ENCODE measurements at places on chromosomes 3 and 15.

DNA sequence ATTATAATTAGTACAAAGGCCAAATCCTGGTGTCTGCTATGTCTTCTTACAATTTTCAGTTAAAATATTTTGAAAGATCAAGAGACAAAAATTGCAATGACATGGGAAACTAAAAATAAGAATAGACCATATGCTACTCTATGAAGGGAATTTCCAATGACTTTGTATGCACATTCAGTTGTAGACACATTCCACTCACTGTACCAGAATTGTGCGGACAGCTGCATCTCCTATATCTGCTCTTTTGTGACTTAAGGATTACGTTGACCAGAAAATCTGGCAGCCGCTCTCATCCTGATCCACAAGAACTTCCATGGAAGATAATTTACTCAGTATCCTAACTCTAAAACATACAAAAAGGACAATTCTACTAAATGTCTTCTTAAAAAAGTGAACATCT, 493.9 kb upstream of the KCNMB2 start:
- no peak for DNase-seq

DNA sequence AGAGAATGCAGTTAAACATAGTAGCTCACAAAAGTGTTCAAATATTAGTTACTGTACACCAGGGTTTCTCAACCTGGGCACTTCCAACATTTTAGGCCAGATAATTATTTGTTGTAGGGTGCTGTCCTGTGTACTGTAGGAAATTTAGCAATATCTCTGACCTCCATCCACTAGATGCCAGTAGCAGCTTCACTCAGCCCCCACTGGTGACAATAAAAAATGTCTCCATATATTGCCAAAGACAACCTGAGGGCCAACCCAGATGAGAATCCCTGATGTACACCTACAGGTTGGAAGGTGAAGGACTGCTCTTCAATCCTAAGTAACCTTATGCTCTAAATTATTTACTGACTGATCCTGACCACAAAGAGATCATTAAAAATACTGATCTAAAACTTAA, 32.5 kb downstream of the DCUN1D1 start:
- DNase-seq, result no peak

- DNase-seq, result no peak
Observed at GRCh38 chr3:147919496-147919895, 510.3 kb downstream of the ZIC1 start.

GRCh38 chr3:189202583-189202982, 30.8 kb downstream of the TPRG1 start:
- DNase-seq, result no peak

DNA sequence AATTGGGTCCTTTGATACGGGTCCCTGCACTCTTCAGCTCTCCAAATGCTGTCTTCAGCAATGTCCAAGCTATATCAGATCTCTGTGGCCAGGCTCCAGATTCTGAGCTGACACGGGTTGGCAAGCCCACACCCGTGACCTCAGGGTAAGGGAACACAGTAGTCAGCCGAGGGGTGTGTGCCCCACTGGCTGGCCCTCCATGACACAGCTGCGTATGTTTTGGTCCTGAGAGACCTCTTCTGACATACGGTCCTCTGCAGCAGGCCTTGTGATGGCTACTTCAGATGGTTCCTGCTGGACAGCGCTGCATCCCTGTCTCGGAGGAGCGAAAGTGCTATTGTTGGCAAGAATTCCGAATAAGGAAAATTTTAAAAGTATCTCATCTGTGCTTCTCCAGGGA, 85.2 kb upstream of the ADAMTS17 start:
- no peak for DNase-seq

DNA sequence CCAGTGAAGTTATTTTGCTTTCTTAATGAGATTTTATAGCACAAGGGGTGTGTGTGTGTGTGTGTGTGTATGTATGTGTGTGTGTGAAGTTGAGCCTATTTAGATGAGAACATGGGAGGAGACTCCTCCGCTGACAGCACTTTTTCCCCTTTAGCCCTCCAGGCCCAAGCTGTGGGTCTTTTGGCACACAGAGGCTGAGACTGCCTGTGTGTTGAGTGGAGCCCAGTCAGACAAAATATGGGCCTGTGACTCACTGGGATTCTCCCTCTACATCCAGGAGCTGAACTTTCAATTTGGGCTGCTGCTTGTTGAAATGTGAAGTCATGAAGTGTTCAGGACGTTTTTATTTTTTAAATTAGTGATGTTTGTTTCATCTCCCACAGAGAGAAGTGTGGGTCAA, 108.0 kb downstream of the MFSD1 start:
- DNase-seq, result no peak

DNA sequence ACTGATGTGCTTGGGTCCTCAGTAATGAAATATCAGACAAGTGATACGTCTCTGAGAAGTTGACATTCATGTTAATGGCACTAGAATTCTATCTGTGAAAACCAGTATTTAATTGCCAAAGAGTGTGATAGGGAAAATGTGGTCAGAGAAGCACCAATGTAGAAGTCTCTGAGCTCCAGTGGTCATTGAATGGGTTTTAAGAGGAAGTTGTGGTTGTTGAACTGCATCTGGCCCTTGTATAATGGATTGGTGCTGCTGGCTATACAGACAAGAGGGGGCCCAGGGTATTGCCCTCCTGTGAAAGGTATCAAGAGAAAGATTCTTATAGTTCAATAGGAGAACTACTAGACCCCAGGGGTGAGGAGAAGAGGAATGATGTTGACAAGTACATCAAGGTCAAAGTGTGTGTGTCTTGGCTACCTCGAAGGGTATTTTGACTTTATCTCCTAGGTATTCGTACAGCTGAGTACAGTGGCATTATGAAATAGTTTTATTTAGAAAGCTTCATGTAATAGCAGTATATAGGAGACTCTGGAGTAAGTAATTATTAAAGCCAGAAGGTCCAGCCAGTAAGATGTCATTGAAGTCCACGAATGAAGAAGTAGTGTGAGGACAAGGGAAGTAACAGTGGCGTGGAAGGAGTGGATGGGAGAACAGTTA, 47.1 kb downstream of the CHD2 start:
- DNase-seq, result no peak

- no peak for DNase-seq
Observed at GRCh38 chr3:139979991-139980390, 45.0 kb downstream of the CLSTN2 start.

DNA sequence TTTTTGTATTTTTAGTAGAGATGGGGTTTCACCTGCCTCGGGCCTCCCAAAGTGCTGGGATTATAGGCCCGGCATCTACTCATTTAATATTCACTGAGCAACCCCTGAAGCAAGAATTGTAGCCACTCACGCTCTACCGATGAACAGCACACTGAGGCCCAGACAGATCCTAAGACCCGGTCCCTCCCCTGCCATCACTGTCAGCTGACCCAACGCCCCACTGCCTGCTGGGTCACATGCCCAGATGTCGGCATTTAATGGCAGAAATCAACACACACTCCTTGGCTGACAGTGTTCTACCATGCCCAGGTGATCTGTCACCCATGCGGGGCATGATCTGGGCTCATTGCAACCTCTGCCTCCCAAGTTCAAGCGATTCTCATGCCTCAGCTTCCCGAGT, 3.2 kb upstream of the TMEM89 start:
- DNase-seq, result no peak

GRCh38 chr3:136595913-136596697, 156.1 kb downstream of the STAG1 start:
- DNase-seq, result no peak

DNA sequence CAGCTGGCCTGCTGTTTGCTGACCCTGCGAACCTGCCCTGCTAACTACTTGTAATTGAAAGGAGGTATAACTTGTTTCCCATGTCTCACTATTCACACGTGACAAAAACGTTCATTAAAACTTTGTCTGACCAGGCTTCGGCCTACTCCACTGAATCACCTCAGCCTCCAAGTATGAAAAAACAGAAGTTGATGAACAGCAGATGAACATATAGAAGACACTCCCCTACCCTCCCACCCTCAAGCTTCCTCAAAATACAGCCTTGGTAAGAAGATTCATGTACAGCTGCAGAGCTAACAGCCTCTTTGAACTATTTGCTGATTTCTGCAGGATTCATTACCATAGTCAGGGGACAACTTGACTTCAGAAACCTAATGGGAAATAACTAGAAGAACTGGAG, 10.7 kb downstream of the RBM15B start:
- no peak for DNase-seq

DNA sequence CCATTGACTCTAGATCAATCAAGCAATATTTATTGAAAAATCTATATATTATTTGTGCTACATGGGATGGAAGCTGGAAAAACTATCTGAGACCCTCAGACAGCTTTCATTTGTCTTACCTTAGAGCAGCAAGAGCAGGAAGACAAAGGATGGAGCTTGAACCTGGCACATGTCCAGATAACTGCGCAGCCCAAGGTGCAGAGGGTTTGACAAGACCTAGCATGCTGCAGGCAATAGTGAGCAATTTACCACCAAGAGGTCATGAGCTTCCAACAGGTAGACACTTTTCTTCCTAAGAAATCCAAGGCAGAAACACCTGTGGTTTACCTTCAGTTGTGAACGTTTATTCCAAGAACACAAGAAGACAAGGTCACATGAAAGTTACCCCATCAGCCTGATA, 214.7 kb upstream of the NECTIN3 start:
- no peak for DNase-seq

- no peak for DNase-seq
Observed at GRCh38 chr3:14920536-14920935, 26.8 kb upstream of the NR2C2 start.

DNA sequence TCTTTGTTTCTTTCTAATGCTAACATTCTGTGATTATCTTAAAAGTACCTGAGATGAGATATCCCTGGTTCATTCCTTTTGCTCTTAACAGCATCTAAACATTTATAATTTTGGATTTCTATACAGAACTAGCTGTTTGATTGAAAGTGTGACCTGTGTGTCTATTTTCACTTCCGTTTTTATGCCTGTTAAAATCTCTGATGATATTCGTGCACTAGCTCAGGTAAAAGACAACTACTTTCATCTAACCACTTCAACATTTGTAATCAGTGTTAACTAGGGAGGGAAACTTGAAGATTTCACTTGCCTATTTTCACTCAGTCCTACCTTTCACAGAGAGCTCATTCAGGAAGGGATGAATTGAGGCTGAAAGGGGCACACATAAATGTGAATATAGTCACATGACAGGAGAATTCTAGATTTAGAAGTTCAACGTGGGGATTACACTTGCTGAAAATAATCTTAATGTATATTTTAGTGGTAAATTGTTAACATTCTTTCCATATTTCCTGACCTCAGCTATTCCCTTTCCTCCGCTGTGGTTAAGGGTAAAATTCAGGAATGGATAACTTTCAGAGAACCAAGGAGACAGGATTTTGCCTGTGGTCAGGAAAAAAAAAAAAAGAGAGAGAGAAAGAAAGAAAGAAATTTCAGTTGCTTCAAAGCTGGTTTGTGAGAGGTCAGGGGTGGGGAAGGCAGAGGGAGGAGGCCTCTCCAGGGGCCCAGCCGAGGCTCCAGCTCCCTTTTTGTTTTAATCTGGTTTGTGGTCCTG, 159.8 kb upstream of the TSC22D2 start:
- DNase-seq, result peak; percentile 86

DNA sequence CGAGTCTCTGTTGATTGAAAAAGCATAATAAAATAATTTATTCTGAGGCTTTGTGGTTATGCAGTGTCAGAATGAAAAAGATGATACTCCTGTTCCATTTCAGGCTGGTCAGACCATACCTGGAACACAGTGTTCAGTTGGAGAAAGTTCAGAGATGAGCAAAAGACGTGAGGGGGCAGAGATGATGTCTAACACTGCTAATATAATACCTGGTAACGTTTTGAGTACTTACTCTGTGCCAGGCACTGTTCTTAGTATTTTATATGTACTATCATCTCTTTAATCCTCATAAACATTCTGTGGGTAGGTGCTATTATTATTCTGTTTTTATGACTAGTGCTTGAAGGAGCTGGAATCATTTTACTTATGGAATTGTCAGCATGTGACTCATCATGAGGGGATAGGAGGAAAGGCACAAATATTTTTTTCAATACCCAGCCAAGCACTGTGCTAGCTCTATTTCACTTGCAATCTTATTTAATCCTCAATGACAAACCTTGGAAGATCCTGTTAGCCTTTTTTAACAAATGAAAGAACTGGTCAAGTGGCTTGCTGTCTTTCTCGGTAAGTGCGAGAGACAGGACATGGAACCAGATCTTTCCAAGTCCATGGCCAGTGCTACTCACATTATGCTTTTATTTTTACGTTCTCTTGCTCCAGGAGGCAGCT, 31.8 kb downstream of the IQGAP1 start:
- peak; percentile 90 for DNase-seq

- no peak for DNase-seq
Observed at GRCh38 chr3:14156843-14157561, 21.4 kb downstream of the XPC start.

DNA sequence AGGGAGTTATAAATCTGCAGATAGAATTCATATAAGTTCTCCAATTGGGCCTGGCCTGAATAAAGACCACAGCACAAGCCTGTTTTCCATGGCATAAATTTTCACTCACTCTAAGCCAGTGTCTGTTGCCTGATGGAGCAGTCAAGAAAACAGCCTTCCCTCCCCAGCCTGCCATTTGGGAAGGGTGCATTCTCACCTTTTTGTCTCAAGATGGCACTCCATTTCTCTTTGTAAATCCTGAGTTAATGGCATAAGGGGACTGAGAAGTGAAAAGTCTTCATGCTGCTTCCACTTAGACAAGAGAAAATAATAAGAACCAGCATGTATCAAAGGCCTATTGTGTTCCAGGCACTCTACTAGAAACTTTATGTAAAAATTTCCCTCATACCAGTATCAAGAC, 115.6 kb upstream of the MANF start:
- DNase-seq, result no peak

DNA sequence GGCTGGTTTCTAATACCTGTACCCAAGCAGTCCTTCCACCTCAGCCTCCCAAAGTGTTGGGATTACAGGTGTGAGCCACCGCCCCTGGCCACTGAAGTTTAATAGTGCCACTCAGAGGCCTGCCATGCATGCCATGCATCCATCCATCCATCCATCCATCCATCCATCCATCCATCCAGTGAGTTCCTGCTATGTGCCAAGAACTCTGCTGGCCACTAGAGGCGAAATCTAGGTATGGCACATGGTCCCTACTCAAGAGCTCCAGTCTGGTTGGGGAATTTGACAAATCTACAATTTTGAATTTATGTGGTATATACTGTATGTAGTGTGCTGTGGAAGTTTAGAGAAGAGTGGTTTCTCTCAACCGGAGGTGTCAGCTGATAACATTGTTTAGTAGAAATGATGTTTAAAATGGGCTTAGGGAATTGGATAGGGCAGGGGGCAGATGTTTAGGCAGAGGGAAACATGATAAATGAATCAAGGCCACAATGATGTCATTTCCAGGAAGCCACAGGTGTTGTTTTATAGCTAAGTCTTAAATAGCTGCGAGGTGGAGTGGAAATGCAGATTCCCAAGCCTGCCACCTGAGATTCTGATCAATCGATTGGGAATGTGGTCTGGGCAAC, 384.4 kb upstream of the C2CD4B start:
- peak; percentile 30 for DNase-seq

DNA sequence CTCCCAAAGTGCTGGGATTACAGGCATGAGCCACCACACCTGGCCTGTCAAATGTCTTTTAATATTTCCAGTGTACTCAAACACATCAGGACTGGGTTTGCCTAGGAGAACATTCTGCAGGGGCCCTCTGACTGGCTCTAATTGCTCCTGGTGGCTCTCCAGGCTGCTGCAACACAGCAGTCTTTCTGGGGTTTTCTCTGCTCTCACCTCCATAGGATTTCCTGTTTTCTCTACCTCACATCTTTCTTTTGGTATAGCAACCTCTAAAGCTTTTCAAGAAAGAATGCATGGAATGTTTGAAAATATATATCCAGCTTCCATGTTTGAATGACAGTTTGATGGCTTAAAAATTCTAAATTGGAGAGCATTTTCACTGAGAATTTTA, 83.3 kb upstream of the IGSF10 start:
- DNase-seq, result no peak

GRCh38 chr15:91824256-91824655, 29.3 kb upstream of the SLCO3A1 start:
- DNase-seq, result no peak

- DNase-seq, result no peak
Observed at GRCh38 chr15:65856821-65857455, 12.4 kb upstream of the RAB11A start.

Measured in HS-27A (cell line).